ENCODE measurements at places on chromosomes 1 and 21. TPM values are rescaled to one million over a fixed set of nuclear protein-coding genes. Genes with fewer than 3 reads are reported as not detected.

The TOMM40L gene
- total RNA-seq: 10.5 TPM

The LINGO4 gene
- total RNA-seq: not detected

The PRRX1 gene
- 269 TPM for total RNA-seq

The SH2D1B gene
- not detected for total RNA-seq

The MOB3C gene
- total RNA-seq: 13.2 TPM

The GNG4 gene
- under 0.01 TPM for total RNA-seq

The AVPR1B gene
- not detected for total RNA-seq

The CRTC2 gene
- total RNA-seq: 6.7 TPM

The RNU1-1 gene
- total RNA-seq: under 0.01 TPM

The ZFP69B gene
- total RNA-seq: 1.8 TPM

The CD34 gene
- total RNA-seq: 0.13 TPM

The TRIM17 gene
- 0.07 TPM for total RNA-seq

The APCS gene
- total RNA-seq: not detected

The RGS7 gene
- 1.0 TPM for total RNA-seq

The CR1 gene
- not detected for total RNA-seq

The TACSTD2 gene
- total RNA-seq: 0.26 TPM

The HCN3 gene
- total RNA-seq: 0.91 TPM

The RNU1-2 gene
- under 0.01 TPM for total RNA-seq

The BSDC1 gene
- 68.2 TPM for total RNA-seq

The CLDN17 gene
- not detected for total RNA-seq

The TCP10L gene
- 0.26 TPM for total RNA-seq

The ZNF593OS gene
- not detected for total RNA-seq

The PYHIN1 gene
- total RNA-seq: not detected

The TTC3 gene
- 373 TPM for total RNA-seq

The EXTL1 gene
- 0.20 TPM for total RNA-seq

The LEPR gene
- total RNA-seq: 43.2 TPM

The FABP3 gene
- 40.1 TPM for total RNA-seq

The S100A12 gene
- total RNA-seq: not detected

The CLDN14 gene
- 0.26 TPM for total RNA-seq

The TP73 gene
- total RNA-seq: 0.07 TPM

The TRABD2B gene
- 0.59 TPM for total RNA-seq

The NBPF20 gene
- 10.0 TPM for total RNA-seq

The RHD gene
- total RNA-seq: not detected

The LYPLAL1 gene
- 28.2 TPM for total RNA-seq

The TMEM82 gene
- not detected for total RNA-seq

The UROD gene
- total RNA-seq: 118 TPM

The SLX9 gene
- 12.8 TPM for total RNA-seq

The TEX38 gene
- not detected for total RNA-seq

The ALPL gene
- total RNA-seq: 0.36 TPM

The TFF2 gene
- total RNA-seq: not detected

The CROCC gene
- total RNA-seq: 14.0 TPM

The OR2L2 gene
- total RNA-seq: not detected

The PLEKHA6 gene
- 0.63 TPM for total RNA-seq

The AZIN2 gene
- total RNA-seq: 9.2 TPM

The LAMB3 gene
- 40.1 TPM for total RNA-seq

The TRIM67 gene
- 0.39 TPM for total RNA-seq

The DEPDC1 gene
- total RNA-seq: 3.2 TPM

The C1orf53 gene
- total RNA-seq: 1.4 TPM

The PTPN7 gene
- total RNA-seq: not detected

All from smooth muscle cell of the pulmonary artery (primary cell).